ENCODE measurements at places on chromosomes 2 and 18. TPM values are rescaled to one million over a fixed set of nuclear protein-coding genes. Genes with fewer than 3 reads are reported as not detected.

GRCh38 chr18:3727274-3727673 lies 277.3 kb downstream of the TGIF1 start:
- no peak for DNase-seq

DNA sequence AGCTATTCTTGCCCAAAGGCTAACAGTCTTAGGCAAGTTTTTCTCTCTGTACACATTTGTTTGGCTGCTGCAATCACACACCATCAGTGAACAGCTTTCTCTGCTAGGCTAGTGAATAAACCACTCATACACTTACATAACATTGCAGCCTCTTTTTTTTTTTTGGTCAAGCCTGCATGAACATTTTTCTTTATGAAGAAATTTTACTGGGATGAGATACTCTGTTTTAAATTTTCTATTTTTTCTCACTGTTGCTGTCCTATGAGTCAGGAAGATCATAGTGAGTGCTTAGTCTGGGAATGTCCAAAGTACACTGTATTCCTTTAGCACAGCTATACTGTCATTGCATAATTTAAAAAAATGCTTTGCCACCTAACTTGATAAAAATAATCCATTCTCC lies 58.5 kb downstream of the ROCK1 start:
- no peak for DNase-seq

- DNase-seq: no peak
Observed at GRCh38 chr2:189534854-189535832, 45.4 kb downstream of the SLC40A1 start.

DNA sequence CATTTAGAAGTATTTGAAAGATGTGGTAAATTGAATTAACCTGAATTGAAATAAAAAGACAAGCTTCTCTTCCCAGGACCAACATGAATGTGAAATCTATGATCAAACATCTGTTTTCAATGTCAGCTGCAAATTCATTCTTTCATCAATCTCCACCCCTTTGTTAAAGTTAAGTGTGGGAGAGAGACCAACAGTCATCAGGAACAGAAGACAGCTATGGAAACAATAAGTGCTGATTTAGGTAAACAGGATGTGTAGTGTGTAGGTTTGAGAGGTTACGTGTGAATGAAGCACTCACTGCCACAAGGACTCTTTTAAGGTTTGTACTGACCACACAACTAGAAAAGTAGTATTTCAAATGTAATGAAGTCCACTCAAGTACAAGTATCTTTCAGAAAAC lies 1659.8 kb upstream of the CELF4 start:
- DNase-seq: no peak

LAMA3 gene
- total RNA-seq: 0.10 TPM

PTPN18 gene
- total RNA-seq: 25.3 TPM

GRCh38 chr2:38268691-38269327 lies 108.3 kb downstream of the ATL2 start:
- no peak for DNase-seq

All from activated naive CD4-positive, alpha-beta T cell treated with anti-CD3 and anti-CD28 coated beads for 36 hours (primary cell).